ENCODE measurements at places on chromosomes 1 and 21.

DNA sequence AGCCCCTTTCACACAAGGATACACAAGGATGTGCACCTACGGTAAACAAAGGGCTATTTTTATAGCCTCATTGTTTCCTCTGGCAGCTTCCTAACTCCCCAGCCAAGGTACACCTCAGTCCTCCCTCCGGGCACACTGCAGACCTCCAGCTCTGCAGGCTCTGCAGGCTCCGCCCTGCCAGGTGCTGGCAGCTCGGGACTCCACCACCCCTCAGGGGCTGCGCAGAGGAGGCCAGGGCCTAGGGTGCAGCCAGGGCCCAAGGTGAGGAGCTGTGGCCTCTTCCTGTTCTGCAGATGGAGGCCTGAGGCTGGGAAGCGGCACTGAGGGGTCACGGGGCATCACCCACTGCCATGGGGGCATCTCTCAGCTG lies 19.8 kb upstream of the CLSTN1 start:
- DNase-seq: no peak

GRCh38 chr21:44375761-44376241 lies 22.4 kb downstream of the TRPM2 start:
- no peak for DNase-seq

GRCh38 chr1:77582905-77583304 lies 99.6 kb downstream of the ZZZ3 start:
- DNase-seq: no peak

- no peak for DNase-seq
These were observed 3.2 kb downstream of the RCAN3 start for GRCh38 chr1:24505816-24506215.

GRCh38 chr1:109759513-109760334 lies 4.0 kb downstream of the EPS8L3 start:
- no peak for DNase-seq

- DNase-seq: no peak
These were observed 39.2 kb downstream of the RUNX3 start for GRCh38 chr1:24890887-24891286.

- no peak for DNase-seq
These were observed 18.1 kb upstream of the WASF2 start for GRCh38 chr1:27507960-27508665.

Measured in stimulated activated CD4-positive, alpha-beta T cell treated with anti-CD3 and anti-CD28 coated beads, Interleukin-2, amount 100 ng/mL, for 4 hours (primary cell).